NCI-H187 treated with DMSO at 0.1 percent for 48 hours (cell line): ENCODE measurements at places on chromosomes 16 and 17.

DNA sequence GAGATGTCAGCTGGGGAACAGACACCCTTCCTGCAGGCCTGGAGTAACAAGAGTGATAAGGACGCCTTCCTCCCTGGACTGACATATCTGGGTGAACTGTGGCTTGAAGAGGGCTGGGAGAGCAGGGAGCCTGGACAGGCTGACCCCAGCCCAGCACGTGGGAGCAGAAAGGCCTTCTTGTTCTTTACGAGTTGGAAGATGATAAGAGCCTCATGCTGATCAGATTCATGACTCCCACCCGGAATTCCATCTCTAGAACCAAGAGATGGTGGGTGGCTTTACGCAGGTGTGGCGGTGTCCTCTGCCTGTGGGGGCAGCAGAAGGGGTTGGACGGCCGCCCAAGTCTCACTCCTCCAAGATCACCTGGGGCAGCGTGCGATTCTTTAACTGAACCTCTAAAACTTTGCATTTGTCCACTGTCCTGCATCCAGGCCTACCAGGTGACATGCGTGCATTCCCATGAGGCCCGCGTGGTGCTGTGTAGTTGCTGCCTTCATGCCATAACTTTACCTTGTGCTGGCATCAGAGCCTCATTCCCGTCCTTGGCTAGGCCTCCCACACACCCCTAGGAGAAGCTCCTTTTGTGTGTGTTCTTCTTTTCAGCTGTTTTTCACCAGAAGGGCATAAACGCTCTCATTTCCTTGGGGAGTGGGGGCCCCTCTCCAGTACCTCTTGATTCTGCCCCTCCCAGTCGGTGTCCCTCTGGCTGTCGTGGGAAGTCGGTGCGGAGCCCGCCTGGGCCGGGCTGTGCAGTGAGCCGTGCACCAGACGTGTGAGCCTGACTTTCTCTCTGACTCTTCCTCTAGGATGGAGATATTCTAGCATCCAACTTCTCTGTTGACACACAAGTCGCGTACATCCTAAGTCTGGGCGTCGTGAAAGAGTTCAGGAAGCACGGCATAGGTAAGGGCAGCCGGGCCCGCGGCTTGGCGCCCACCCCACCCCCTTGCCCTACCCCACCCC lies 13.3 kb downstream of the C16orf90 start:
- no peak for DNase-seq

GRCh38 chr16:8511464-8511863 lies 78.8 kb downstream of the TMEM114 start:
- no peak for DNase-seq

DNA sequence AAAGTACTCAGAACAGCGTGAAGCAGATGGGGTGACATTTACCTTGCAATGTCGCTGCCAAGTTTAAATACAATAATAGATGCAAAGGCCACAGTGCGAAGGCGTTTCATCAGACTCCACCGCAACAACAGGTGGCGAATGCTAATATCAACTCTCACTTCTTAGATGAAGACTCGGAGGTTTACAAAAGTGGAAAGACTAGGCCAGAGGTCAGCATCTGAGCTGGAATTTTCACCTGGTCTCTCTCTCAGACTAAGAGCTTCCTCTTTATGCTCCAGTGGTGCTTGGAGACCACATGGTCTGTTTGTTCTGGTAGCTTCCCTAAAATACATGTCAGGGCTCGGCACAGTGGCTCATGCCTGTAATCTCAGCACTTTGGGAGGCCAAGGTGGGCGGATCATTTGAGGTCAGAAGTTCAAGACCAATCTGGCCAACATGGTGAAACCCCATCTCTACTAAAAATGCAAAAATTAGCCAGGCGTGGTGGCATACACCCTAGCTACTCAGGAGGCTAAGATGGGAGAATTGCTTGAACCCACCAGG lies 169.1 kb downstream of the XYLT1 start:
- no peak for DNase-seq

DNA sequence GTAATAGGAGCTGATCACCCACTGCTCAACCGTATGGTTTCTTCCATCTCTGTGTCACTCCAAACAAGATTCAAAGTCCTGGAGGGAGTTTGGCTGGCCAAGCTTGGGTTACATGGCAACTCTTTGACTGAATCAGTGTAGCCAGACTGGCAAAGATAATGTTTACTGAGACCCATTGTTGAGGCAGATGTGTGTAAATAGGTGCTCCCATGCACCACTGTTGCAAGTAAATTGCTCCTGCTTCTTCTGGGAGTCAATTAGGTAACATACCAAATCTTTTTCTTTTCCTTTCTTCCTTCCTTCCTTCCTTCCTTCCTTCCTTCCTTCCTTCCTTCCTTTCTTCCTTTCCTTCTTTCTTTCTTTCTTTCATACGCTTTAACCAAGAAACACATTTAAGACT lies 86.3 kb upstream of the DHX40 start:
- DNase-seq: no peak

DNA sequence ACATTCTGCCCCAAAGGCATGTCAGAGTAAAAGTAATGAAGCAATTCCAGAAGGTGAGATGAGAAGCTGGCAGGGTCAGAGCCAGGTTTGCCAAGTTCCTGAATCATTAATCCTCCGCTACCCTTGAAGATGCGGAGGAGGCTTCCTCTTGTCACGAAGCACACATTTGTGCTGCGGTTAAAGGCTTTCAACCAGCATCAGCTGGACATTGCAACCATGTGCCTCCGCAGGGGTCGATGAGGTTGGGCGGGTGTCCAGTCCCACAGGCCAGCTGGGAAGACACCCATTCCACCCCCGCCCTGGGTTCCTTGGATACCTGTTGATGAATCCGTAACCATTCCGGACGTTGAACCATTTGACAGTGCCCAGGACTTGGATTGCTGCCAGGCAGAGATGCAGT lies 1.3 kb downstream of the YBX2 start:
- DNase-seq: no peak

DNA sequence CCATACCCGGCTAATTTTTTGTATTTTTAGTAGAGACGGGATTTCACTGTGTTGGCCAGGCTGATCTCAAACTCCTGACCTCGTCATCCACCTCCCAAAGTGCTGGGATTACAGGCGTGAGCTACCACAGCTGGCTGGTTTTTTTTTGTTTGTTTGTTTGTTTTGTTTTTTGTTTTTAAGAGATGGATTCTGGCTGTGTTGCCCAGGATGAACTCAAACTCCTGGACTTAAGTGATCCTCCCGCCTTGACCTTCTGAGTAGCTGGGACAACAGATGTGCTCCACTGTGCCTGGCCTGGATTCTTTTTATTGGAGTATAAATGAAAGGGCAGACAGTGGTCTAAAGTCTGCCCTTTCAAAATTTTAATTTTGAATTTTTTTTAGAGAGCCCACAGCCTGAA lies 44.7 kb downstream of the FOXK2 start:
- DNase-seq: no peak

DNA sequence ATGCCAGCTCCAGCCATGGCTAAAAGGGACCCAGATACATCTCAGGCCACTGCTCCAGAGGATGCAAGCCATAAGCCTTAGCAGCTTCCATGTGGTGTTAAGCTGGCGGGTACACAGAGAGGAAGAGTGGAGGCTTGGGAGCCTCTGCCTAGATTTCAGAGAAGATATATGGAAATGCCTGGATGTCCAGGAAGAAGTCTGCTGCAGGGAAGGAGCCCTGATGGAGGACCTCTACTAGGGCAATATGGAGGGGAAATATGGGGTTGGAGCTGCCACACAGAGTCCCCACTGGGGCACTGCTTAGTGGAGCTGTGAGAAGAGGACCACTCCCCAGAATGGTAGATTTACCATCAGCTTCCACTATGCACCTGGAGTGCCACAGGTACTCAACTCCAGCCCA lies 32.1 kb downstream of the RNF112 start:
- no peak for DNase-seq

GRCh38 chr17:17831208-17832031 lies 5.4 kb downstream of the SREBF1 start:
- no peak for DNase-seq

- DNase-seq: no peak
These were observed 513 bp upstream of the TBX21 start for GRCh38 chr17:47732399-47733046.

GRCh38 chr17:46819906-46820351 lies 1.4 kb upstream of the WNT3 start:
- no peak for DNase-seq

- DNase-seq: no peak
These were observed 159.6 kb downstream of the HS3ST2 start for GRCh38 chr16:22973522-22973921.

DNA sequence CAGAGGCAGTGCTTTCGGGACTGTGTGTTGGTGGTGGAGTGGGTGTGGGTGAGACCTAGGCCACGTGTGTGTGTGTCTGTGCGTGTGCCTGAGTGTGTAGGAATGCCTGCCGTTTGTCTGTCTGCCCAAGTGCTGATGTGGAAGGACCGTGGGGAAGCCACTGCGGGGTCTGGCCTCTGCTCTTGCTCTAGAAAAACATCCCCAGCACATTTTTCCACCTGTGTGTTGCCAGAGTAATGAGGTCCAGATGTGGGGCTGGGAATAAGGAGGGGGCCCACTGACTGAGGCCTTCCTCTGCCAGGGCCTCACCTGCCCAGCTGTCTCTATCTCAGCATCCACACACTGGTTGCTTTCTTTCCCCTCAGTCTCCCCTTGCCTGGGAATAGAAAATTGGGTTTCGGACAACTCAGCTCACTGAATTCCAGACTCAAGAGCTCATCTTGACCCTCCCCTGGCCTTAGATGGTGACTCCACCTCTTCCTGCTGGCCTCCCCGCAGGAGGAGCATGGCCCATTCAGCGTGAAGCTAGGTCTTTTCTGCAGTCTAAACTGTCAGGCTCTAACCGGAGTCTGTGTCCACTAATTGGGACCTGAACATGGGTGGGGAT lies 7.6 kb downstream of the SGCA start:
- no peak for DNase-seq

DNA sequence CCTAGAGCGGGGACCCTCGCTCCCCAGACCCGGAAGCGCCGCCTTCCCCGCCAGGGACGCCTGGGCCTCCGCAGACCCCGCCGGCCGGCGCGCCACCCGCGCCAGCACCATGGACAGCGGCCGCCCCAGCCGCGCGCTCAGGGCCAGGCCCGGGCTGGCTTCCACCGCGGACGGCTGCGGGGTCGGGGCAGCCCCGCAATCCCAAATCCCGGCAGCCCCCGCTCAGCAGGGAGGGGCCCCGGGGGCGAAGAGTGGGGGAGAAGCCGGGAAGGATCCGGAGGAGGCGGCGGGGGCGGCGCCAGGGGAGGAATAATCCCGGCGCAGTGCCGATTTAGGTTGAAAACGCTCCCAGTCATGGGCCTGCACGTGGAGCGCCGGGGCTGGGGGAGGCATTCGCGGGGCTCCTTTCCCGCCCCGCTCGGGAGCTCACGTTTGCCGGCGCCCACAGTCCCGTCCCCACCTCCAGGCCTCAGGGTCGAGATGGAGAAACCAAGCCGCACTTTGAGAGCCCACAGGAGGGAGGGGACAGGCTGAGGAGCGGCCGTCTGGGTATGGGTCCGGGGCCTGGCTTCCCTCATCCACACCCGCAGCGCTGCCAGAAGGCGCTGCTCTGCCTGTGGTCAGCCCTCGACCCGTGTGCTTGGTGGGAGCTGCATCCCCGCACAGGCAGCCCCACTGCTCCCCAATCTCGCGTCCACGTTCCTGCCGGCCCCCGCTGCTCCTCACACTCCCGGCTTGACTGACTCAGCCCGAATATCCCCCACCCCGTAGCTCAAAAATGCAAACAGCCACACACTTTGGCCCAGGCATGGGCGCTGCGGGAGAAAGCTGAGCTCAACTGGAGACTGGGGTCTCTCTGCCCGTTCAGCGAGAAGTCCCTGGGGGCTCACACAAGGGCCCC lies 4.7 kb downstream of the FBXL16 start:
- DNase-seq: no peak

DNA sequence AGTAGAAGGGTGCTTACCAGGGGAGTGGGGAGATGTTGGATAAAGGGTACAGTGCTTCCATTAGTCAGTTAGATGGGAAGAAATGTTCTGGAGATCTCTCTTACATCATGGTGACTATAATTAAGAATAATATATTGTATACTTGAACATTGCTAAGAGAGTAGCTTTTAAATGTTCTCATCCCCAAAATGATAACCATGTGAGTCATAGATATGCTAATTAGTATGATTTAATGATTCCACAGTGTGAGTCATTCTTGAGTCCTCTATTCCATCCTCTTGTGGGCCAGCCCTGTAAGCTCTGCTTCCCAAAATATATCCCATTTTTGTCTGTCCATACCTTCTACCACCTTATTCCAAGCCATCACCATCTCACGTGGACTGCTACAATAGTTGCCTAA lies 80.6 kb upstream of the CDH11 start:
- no peak for DNase-seq

DNA sequence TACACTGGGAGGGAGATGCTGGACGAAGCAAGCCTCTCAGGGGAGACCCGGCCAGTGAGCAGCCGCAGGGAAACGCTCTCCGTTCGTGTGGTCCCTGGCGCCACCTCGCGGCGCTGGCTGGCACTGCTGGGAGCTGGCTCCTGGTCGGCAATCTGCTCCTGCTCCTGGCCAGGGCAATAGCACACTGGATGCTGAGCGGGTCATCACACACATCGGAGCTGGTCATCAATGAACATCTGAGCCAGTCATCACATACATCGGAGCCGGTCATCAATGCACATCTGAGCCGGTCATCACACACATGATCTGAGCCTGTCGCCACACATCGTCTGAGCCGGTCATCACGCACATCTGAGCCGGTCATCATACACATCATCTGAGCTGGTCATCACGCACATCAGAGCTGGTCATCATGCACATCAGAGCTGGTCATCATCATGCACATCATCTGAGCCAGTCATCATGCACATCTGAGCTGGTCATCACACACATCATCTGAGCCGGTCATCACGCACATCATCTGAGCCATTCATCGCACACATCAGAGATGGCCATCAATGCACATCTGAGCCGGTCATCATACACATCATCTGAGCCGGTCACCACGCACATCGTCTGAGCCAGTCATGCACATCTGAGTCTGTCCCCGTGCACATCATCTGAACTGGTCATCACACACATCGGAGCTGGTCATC lies 217.3 kb downstream of the RBFOX3 start:
- DNase-seq: peak; percentile 63

- DNase-seq: no peak
These were observed 31.7 kb upstream of the DHX40 start for GRCh38 chr17:59533694-59534093.

DNA sequence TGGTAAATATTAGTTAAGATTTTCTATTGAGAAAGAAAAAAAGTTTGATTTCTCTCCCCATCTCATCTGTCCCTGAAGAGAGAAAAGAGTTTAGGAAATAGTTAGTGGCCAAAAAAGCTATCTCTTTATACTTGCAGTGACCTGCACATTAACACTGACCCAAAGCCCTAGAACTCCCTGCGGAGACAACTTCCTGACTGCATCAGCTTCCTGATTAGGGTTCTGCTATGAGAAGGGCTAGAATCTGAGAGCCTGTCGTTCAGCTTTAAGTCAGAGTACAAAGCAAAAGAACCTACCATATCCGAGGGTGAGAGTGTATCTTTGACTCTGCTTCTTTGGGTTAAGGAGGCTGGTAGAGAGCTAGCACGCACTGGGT lies 24.7 kb downstream of the LIMD2 start:
- no peak for DNase-seq

GRCh38 chr16:75060723-75061122 lies 55.9 kb downstream of the LDHD start:
- DNase-seq: no peak

DNA sequence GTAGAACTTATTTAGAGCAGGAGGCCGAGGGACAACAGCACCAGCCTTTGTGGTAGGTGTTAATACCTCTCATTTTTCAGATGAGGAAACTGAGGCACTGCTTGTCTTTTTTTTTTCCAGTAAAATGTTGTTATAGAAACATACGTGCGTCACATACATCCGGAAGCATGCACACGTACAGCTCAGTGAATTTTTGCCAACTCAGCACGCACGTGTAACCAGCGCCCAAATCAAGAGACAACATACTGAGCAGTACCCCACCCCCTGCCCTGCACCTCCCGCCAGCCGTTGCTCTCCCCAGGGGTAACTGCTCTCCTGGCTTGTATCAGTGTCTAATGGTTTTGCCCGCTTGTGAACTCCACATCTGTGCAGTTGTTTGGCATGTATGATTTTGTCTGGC lies 92.0 kb downstream of the CMIP start:
- DNase-seq: no peak
